ENCODE measurements at places on chromosomes 7 and 10.

DNA sequence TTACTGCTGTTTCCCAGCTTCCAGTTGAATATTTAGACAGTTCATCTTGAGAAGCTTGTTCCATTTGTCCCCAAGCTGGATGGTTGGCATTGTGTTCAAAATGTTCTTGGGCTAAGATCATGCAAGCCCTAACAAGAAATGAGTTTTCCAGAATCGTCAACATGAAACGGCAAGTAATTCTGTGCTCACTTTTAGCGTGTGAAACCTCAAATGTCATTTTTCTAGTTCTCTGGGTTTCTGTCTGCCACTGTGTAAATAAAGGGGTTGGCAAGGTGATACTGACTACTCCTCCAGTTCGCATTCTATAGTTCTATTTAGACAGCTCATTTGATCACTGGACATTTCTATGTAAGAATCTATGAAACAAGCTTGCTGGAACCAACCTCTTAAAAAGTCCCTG lies 194.0 kb downstream of the AHR start:
- DNase-seq: no peak

DNA sequence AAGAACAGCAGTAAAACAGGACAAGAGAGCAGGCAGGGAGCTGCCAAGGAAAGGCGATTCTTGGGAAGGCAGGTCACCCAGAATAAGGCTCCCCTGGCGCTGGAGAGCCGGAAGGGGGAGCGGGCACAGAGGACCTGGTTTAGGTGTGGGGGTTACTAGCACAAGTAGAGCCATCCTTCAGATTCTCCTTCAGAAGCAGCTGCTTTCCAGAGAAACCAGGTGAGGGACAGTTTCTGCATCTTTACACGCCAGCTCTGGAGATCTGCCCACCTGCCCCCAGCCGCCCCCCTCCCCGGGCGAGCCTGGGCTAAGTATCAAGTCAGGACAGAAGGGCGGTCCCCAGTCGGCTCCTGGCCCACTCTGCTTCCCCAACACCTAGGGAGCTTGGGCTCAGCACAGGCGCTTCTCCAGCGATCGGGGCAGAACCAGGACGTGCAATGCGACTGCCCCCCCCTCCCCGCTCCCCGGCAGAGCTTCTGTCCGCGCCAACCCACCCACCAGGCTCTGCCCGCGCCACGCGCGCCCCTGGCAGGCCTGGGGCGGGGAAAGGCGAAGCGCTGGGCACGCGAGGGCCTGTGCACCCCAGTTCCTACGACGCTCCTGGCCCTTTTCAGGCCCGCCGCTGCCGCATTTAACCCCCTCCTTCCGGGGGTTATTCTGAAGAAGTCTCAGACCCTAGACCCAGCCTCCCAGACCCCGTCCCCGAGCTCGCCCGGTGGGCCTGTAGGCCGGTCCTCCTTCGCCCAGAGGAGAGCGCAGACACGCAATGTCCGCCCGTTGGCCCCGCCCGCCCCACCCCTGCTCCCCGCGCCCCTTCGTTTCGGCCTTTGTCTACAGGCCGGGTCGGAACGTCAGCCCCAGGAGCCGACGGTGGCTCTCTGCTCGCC lies 4.4 kb upstream of the EN2 start:
- DNase-seq: no peak

- no peak for DNase-seq
Measured at GRCh38 chr10:3948843-3949242, 163.8 kb upstream of the KLF6 start.

GRCh38 chr10:51524041-51524440 lies 175.4 kb downstream of the CSTF2T start:
- DNase-seq: no peak

GRCh38 chr7:127997226-127997922 lies 33.9 kb downstream of the LRRC4 start:
- no peak for DNase-seq

DNA sequence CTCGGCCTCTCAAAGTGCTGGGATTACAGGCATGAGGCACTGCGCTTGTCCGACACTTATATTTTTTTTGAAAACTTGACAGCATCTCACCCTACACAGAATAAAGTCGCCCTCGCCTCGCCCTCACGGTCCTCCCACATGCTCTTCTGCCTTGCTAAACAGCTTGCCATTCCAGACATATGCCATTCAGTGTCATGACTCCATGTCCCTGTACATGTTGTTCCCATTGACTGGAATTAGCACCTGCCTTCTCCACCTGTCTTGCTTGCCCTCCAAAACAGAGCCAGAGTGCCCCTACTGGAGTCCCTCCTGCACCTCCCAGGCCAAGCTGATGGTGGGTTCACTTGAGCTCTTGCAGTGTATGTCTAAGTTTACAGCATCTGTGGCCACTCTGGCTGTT lies 6.2 kb downstream of the NIPSNAP2 start:
- DNase-seq: peak; percentile 9

DNA sequence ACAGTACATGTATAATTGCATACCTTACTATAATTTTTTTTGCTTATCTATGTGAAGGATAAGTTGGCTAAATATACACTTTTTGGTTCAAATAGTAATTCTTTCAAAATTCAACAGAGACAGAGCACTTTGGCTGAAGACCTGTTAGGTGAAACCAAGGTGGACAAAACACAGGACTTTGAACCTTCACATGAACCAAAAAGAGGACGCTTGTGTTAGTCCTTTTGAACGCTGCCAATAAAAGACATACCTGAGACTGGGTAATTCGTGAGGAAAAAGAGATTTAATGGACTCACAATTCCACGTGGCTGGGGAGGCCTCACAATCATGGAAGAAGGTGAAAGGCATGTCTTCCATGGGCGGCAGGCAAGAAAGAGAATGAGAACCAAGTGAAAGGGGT lies 4.7 kb upstream of the AGMO start:
- no peak for DNase-seq

- DNase-seq: no peak
Measured at GRCh38 chr10:117622471-117623184, 80.1 kb downstream of the EMX2 start.

GRCh38 chr10:61592581-61592980 lies 70.1 kb upstream of the CABCOCO1 start:
- no peak for DNase-seq

- no peak for DNase-seq
Measured at GRCh38 chr7:121081327-121081936, 92.9 kb downstream of the CPED1 start.

DNA sequence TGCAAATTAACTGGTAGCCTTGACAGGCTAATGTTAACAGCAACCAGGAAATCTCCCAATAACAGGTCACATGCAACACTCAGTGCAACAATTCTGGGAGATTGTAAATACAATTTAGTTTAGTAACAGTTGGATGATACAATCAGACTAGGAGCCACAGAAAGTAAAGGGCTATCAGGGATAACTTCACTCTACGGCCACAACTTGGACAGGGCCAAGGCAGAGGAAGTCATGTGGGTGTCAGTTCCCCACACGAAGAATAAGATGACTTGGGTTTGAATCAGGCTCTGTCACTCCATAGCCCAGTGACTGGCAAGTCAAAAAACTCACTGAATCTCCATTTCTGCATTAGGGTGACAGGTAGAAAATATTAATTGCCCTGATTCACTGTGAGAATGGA lies 217.3 kb upstream of the CCDC6 start:
- DNase-seq: no peak

DNA sequence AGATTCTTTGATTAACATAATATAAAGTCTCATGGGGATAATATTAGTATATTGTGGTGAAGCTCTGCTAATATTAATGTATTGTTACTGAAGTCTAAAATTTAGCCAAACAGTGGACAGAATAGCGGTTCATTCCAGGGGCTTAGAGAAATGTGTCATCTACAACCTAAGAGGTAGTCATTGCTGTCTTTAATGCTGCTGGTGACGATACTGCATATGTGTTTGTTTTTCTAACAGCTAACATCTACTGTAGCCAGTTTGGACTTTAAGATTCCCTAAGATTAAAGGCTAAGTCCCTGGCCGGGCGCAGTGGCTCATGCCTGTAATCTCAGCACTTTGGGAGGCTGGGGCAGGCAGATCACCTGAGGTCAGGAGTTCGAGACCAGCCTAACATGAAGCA lies 102.0 kb upstream of the SAMD8 start:
- no peak for DNase-seq

DNA sequence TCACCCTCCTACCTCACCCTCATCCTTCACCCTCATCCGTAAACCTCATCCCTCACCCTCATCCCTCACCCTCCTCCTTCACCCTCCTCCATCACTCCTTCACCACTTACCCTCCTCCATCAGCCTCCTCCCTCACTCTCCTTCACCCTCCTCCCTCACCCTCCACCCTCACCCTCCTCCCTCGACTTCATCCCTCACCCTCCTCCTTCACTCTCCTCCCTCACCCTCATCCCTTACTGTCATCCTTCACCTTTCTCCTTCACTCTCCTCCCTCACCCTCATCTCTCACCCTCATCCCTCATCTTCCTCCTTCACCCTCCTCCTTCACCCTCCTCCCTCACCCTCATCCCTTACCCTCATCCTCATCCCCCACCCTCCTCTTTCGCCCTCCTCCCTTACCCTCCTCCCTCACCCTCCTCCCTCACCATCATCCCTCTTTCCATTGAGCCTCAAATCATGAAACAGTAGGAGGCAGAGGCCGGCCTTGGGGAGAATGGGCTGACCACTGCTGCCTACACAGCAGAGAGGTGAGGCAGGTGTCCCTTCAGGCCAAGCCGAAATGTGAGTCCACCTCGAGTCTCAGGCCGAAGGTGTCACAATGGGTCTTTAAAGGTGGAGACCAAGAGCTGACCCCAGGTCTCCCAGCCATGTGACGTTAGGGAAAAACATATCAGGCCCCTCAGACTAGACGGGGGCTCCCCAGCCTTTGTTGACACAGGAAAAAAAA lies 53.0 kb downstream of the PDGFA start:
- DNase-seq: no peak

DNA sequence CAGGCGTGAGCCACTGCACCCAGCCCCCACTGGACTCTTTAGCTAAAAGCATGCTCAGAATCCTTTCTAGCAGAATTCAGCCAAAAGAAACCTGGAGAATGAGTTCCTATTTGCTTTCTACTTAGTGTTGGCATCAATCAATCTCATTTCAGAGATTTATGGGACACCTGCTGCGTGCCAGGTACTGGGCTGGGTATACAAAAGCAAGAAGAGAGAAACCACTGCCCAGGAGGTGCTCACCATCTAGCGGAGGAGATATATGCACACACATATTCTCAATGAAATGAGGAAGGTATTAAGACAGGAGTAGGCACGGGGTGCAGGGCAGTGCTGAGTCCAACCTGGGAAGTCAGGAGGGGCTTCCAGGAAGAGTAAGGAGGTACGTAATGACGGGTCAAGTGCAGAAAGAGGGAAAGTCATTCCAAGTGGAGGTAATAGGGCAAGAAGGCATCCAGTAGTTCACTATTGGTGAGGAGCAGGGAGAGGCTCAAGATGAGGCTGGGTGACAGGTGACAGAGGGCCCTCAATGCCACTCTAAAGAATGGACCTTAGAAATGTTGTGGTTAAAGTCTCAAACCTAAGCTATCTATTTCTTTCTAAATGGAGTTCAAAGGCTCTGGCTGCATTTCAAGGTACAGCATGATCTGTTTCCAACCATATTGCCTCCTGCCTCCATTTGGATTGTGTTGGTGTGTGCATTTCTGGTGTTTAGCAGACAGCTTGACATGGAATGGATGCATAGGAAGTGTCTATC lies 22.1 kb downstream of the ABLIM1 start:
- peak; percentile 25 for DNase-seq

GRCh38 chr10:124975977-124976514 lies 34.1 kb downstream of the ZRANB1 start:
- DNase-seq: no peak

GRCh38 chr7:51973071-51973470 lies 656.5 kb upstream of the COBL start:
- no peak for DNase-seq

DNA sequence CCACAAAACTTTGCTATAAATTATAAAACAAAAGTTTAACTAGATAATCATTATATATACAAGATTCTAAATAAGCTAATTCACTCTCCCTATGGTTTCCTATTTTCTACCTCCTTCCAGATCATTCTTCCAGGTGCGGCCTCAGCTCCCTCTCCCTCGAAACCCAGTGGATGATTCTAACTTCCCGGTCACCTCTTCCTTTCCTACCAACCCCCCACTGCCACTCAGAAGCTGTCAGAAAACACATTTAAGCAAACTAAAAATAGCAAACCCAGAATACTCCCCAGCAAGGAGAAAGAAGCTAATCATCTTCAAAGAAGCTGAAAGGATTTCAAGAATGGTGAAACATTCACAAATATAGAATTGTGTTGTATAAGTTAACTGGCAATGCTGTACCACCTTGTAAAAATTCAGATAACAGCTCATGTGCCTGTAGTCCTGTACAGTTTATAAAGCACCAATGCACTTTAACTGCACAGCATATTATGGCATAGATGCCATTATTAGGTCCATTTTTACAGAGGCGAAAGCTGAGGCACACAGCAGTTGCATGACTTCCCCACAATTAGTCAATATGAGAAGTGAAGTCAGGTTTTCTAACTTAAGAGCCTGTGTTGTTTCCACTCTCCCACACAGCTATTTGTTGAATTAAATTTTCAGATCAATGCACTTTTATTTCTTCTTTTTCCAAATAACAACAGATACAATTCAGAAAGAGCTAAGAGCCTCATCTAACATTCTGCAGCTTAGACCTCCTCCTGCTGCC lies 13.7 kb upstream of the DNTT start:
- DNase-seq: no peak

- peak; percentile 77 for DNase-seq
Measured at GRCh38 chr7:28890137-28890536, 68.0 kb downstream of the TRIL start.

DNA sequence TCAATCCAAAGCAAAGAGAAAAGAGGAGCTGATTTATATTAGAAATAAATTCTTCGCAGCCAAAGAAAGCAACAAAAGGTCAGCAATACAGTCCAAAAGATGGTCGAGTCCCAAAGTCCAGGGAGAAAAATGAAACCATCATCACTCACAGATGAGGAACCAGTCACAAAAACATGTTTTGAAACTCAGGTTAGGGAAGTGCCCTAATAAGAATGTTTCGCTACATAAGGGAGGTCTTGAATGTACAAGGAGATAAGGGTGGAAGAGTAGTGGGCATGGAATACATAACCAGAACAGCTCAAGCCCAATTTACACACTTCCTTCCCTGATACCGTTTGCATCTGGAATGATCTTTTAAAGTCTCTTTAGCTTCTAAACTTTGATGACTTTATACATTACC lies 53.6 kb downstream of the VPS41 start:
- DNase-seq: no peak

- peak; percentile 46 for DNase-seq
Measured at GRCh38 chr7:36278620-36279172, 111.0 kb upstream of the ANLN start.

GRCh38 chr7:66859794-66860645 lies 61.0 kb upstream of the TMEM248 start:
- peak; percentile 60 for DNase-seq

- no peak for DNase-seq
Measured at GRCh38 chr10:78305311-78305710, 271.6 kb downstream of the RPS24 start.

DNA sequence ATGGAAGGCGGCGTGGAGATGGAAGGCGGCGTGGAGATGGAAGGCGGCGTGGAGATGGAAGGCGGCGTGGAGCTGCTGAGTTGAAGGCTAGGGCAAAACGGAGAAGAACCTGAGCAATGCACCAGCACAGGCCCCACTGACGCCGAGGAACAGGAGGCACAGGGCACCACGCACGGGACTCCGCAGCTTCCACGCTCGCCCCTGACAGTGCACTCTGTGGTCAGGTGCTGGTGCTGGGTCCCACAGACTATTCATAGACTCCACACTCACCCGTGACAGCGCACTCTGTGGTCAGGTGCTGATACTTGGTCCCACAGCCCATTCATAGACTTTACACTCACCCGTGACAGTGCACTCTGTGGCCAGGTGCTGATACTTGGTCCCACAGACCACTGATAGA lies 34.0 kb downstream of the CPXM2 start:
- DNase-seq: no peak

- no peak for DNase-seq
Measured at GRCh38 chr7:23938937-23939552, 229.0 kb downstream of the STK31 start.
